IPS DF 19.7 (cell line): ENCODE measurements at places on chromosomes 1 and 21.
A peak's percentile ranks its signal among the peaks of the same experiment; 100 is the strongest.

- DNase-seq, result no peak
Observed at GRCh38 chr1:10676963-10677362, 119.5 kb downstream of the CASZ1 start.

DNA sequence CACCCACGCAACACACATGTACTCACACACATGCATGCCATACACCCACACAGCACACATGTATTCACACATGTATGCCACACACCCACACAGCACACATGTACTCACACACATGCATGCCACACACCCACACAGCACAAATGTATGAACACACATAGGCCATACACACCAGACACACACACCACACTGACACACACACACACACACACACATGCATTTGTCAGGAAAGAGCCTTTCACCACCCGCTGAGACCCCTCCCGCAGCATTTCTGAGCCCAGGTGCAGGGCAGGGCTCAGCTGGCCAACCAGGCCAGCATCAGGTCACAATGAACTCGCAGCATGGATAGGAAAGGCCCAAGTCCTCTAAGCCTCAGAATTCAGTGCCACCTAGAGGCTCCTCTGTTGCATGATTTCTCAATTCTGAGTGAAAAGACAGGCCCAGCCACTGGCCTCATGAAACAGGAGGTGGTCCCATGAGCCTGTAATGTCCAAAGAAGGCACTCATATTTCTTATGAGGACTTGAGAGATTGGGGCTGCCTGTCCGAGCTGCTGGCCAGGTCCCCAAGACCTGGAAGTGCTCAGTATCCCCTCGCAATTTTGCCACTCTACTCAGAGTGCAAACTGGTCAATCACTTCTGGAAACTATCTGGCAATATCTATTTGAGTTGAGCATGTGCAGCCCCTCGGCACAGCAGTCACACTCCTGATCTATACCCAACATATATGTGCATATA, 57.3 kb downstream of the PSMG1 start:
- DNase-seq, result peak; percentile 82

DNA sequence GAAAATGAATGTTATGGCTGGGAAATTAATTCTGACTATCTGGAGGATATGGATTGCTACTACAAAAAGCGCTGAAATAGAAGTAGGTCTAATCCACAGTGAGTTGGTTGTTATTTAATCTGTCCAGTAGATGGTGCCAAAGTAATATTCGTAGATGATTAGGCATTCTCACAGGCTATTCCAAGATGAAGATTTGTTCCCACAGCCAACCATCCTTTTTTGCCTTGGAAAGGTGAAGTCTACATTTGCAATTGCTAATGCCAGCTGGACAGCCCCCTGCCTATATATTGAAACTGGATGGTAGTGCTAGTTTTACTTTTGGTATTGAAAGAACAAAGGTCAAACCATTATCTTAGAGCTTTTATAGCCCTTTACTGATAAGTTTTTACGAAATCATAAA, 43.8 kb downstream of the RBM11 start:
- no peak for DNase-seq

DNA sequence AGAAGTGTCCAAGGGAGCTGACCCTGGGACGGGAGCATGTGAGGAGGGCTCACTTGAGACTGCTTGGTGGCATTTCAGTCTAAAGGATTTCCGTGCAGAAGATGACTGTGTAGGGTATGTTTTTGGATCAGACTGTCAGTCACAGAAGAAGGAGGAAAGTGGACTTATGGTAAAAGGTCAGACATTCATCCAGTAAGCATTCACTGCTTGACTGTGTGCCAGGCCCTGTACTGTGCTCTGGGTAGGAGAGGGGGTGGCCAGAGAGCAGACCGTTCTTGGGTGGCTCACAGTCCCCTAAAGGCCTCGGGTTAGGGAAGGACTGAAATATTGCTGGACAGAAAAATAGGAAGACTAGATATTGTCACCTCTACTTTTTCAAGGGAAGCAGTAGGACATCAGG, 2.1 kb upstream of the SERINC2 start:
- no peak for DNase-seq

DNA sequence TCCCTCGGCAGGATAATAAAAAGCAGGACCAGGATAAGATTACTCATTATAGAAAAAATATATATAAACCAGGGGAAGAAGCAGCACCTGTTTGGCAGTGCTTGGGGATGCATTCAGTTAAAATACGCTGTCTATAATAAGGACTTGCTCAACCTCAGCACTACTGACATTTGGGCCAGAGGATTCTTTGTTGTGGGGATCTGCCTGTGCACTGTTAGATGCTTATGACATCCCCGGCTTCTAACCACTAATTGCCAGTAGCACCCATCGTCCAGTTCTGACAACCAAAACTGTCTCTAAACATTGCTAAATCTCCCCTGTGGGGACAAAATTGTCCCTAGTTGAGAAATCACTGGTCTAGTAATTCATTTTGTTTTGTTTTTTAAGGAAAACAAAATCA, 242.1 kb downstream of the SLC45A1 start:
- DNase-seq, result no peak

DNA sequence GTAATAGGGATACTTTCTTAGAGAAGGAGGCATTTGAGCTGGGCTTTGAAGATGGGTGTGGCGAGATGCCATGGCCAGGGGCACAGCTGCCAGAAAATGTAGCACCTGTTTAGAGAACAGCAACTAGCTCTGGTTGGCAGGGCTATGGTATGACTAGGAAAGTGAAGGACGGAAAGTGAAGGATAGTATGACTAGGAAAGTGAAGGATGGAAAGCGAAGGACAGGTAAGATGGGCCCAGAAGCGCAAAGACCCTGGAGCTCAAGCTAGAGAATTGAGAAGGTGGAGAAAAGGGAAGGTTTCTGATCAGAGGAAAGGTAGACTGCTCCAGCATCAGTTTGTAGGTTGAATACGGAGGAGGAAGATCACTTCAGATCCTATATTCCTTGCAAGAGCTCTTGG, 205.4 kb downstream of the SLC35F3 start:
- DNase-seq, result no peak

- no peak for DNase-seq
Observed at GRCh38 chr1:199698222-199698621, 329.3 kb upstream of the NR5A2 start.

GRCh38 chr1:56434740-56435139, 144.6 kb downstream of the PLPP3 start:
- DNase-seq, result no peak

DNA sequence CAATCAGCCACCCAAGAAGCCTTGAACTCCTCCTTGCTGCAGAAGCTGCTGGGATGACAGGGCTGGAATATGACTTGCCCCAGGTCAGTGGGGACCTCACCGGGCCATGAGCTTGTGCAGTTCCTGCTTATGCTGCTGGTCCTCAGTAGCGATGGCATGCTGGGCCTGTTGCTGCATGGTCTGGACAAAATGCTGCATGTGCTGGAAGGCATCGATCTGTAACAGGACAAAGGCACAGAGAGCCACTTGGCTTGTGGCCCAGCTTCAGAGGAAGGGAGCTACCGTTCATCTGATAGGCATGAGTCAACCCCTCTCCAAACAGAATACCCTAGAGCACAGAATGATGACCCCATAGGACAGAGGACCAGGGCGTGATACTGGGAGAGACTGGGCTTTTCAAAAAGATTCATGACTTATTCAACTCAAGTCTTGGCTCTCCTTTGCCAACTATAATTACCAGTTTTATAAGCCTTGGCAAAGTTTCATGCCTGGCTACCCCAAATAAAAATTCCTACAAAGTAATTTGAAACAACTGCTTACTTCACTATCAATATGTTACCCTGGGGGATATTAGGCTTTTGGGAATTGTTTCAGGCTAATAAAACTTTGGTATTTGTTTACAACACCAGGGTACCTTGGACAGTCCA, 34.7 kb upstream of the EXOSC10 start:
- no peak for DNase-seq

- no peak for DNase-seq
Observed at GRCh38 chr1:55214934-55215193, 300 bp downstream of the USP24 start.

DNA sequence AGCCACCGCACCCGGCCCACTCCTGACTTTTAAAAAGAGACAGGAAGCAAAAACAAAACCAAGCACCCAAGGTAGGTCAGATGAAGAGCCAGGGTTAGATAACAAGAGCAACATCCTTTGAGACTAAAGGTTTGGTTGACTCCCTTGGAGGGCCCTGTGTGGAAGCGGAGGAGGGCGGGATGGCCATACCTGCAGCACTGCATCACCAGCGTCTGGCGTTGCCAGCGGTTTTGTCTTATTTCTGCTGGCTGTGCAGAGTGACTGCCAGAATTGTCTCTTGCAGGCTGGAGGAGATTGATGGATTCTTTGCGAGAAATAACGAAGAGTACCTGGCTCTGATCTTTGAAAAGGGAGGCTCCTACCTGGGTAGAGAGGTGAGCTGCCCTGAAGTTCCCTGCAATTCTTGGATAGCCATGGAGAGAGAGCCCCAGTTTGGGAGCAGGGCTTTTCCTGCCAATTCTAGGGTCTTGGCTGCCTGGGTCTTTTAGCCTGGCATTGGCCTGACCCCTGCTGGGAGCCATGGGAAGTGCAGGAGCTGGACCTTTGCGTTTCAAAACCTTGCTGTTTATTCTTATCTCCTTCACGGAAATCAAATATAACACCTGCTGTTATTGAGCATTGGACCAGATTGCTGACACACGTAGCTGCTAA, 24.0 kb downstream of the QSOX1 start:
- no peak for DNase-seq

DNA sequence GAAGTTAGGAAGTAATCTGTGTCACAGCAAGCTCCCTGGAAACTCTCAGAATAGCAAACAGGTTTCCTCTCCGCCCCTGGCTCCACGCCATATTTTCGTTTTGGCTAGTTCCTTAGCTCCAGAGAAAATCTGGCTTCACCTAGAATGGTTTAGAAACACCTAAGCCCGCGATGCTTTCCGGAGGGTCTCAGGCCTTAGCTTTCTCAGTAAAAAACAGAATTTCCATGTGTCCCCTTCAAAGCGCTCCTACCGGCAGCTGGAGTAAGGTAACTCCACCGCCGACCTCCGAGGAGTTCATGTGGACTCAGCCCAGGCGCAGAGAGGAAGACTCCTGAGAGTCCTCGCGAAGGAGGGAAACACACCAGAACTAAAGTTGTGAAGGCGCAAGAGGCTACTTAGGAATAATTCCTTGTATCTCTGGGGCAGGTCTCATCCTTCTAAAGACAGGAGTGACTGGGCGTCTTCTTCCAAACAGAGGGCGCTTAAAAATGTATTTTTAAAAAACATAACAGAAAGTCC, 406 bp downstream of the KIAA0040 start:
- no peak for DNase-seq

DNA sequence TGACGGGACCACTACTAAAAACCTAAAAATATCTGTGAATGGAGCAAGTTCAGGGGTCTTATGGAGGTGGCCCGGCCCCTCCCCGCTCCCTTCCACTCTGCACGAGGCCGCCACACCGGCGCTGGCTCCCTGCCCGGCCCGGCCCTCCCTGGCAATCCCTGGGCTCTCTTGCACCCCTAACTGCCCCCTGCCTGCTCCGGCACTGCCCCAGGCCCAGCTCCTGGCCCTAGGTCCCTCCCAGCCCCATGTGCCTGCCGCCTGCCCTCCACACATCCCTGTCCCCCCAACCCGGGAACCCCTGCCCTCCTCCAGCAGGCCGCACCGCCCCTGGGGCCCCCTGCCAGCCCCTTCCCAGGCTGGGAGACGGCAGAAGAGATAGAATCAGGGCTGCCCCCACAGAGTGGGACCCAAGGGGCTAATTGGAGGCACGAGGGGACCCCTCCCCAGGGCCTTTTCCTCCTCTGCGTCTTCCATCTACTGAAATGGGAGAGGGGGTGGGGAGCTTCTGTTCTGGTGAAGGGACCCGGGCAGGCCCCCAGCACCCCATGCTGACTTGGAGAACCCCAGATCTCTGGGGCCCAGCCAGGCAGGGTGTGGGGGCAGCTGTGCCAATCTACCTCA, 9.3 kb upstream of the CTRC start:
- no peak for DNase-seq

- DNase-seq, result no peak
Observed at GRCh38 chr1:3651026-3651929, 1.0 kb upstream of the TP73 start.

DNA sequence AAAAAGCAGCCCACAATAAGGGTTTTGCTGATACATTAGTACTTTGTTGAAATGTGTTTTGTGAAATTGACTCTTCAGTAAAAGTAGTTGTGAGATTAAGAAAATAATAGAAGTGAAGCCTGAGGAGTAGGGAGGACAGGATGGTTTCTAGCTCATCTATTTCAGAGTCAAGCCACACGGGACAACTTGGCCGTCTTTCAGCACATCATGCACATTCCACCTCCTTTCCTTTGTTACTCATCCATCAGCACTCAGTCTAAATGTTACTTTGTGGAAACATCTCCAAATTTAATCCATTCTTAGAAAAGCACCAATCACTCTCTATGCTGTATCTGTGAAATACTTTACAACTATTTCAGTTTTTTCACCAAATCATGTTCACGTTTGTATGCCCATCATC, 223.3 kb downstream of the FGGY start:
- DNase-seq, result no peak

GRCh38 chr1:187819086-187819485, 990.3 kb downstream of the PLA2G4A start:
- DNase-seq, result no peak

GRCh38 chr1:16612332-16613172, 812 bp downstream of the NBPF1 start:
- no peak for DNase-seq

- no peak for DNase-seq
Observed at GRCh38 chr1:29478879-29479278, 242.6 kb downstream of the PTPRU start.

DNA sequence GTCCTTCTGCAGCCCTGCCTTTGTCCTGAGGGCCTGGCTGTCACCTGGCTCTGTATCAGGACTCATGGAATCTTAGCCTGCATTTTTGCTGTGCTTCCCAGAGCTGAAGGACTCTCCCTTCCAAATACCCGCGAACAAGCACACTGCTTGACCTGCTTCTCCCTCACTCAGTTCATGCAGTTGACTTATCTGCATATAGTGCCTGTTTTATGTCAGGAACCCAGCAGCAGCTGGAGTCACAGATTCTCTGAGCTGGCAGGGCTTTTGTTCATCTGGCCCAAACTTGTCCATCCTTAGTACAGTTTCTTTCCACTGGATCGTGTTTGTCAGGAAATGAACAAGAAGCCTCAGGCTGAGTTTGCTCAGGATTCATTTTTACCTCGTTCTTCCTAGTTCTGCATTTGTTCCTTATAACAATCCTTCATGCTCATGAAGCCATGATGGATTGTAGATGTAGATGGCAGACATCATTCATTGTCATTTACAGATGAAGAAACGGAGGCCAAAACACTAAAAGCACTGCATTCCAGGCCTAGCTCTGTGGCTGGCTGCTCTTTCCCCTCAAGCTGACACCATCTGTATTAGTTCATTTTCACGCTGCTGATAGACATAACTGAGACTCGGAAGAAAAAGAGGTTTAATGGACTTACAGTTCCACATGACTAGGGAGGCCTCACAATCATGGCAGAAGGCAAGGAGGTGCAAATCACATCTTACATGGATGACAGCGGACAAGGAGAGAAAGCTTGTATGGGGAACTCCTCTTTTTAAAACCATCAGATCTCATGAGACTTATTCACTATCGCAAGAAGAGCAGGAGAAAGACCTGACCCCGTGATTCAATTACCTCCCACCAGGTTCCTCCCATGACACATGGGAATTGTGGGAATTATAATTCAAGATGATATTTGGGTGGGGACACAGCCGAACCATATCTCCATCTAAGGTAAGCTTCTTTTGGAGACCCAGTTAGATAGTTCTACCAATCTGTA, 150.9 kb downstream of the HIVEP3 start:
- no peak for DNase-seq

GRCh38 chr1:229371624-229372023, 28.8 kb upstream of the CCSAP start:
- DNase-seq, result no peak

- DNase-seq, result no peak
Observed at GRCh38 chr1:65114322-65114721, 33.7 kb upstream of the AK4 start.
